Skin of body (tissue), 3 donors: ENCODE measurements at places on chromosomes 7 and 10. TPM values are rescaled to one million over a fixed set of nuclear protein-coding genes. Genes with fewer than 3 reads are reported as not detected.

Gene PITRM1
- total RNA-seq, result 42.9 TPM

Gene ICA1
- 14.9 TPM for total RNA-seq

Gene SNX13
- 59.4 TPM for total RNA-seq

Gene PIK3AP1
- 6.2 TPM for total RNA-seq

Gene CCDC201
- total RNA-seq, result not detected

Gene AGBL3
- total RNA-seq, result 2.0 TPM

Gene IGF2BP3
- 44.8 TPM for total RNA-seq

Gene FAM180A
- 2.8 TPM for total RNA-seq

Gene BAMBI
- total RNA-seq, result 8.0 TPM

Gene EPHB4
- total RNA-seq, result 54.6 TPM

Gene ATG9B
- total RNA-seq, result 15.4 TPM

Gene PPIA
- total RNA-seq, result 1,071 TPM

Gene SPDYE9
- 0.10 TPM for total RNA-seq

Gene NPSR1
- total RNA-seq, result not detected

Gene VSIR
- total RNA-seq, result 15.8 TPM

Gene CADPS2
- total RNA-seq, result 8.3 TPM

Gene KIAA1549
- total RNA-seq, result 3.0 TPM

Gene LRRD1
- total RNA-seq, result 0.30 TPM

Gene HMX2
- total RNA-seq, result not detected
